ENCODE measurements at places on chromosomes 2 and 18.

DNA sequence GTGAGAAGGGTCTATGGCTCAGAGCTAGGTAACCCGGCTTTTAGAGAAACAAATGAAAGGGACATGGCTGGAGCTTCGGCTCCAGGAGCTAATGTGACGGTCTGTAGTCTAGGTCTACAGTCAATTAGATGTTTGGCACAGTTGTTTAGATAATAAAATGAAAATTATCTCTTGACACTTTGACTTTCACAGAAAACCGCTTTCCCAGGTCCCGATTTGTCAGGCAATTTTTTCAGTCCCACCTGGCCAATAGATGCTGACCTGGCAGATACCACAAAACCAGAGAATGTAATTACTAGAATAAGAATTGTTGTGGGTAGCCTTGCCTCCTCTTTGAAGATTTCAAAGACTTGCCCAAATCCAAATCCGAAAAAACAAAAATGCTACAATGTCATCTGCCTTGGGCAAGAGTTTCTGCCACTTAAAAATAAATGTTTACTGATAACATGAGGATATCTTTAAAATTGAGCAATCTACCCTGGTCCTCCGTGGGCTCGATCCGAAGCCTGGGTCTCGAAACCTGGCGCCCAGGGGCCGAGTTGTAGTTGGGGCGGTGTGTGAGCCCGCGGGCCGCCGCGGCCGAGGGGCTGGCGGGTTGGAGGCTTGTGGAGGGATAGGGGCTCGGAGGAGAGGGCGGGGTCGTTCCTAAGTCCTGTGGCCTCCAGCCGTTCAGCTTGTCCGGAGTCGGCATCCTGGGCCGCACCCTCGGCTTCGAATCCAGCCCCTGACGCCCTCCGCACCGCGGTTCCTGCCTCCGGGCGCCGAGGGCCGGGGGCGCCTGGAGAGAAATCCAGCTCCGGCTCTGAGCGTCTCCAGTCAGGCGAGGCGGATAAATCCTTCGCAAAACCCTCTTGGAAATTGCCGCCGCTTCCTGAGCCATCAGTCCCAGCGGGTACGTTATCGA is 2.3 kb downstream of the EMX1 start:
- no peak for DNase-seq

DNA sequence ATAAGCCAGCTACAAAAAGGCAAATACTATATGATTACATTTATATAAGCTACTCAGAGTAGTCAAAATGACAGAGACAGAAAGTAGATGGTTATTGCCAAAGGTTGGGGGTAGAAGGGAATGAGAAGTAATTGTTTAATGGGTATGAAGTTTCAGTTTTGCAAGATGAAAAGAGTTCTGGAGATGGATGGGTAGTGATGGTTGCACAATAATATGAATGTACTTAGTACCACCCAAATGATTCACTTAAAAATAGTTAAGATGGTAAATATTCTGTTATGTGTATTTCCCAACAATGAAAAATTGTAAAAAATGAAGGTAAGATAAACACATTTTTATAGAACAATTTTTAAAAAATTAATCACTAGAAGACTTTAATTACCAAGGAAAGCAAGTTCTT is 448.4 kb downstream of the ADCYAP1 start:
- no peak for DNase-seq

GRCh38 chr18:25141399-25141798 is 210.6 kb downstream of the ZNF521 start:
- DNase-seq: no peak

GRCh38 chr2:233643128-233643527 is 6.9 kb downstream of the UGT1A10 start:
- DNase-seq: no peak

DNA sequence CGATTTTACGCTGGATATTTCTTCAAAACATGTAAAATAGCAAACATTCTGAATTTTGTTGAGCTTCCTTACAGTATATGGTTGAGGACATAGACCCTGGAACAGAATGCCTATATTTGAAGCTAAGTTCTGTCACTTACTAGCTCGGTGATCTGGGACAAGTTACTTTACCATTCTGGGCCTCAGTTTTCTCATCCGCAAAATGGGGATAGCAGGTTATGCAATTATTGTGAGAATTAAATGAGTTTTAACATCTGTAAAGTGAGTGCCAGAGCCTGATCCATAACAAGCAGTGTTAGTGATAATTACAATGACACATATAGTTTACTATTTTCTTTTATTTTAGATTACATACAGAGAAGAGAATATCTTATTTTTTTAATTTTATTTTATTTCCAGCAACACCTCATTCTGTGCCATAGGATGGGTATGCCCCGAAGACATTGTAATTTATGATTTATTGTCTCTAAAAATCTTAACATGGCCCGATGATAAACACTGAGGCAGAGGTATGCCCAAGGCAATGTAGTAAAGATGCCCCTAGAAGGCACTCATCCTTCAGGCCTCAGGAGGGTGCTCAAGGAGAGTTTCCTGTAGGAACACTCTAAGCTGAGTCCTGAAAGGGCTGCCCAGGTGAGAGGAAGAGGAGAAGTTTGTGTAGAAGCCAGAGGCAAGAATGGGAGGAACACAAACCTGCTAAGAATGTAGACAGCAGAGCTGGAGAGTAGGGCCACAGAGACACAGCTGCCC is 250.9 kb downstream of the BCL11A start:
- DNase-seq: no peak

DNA sequence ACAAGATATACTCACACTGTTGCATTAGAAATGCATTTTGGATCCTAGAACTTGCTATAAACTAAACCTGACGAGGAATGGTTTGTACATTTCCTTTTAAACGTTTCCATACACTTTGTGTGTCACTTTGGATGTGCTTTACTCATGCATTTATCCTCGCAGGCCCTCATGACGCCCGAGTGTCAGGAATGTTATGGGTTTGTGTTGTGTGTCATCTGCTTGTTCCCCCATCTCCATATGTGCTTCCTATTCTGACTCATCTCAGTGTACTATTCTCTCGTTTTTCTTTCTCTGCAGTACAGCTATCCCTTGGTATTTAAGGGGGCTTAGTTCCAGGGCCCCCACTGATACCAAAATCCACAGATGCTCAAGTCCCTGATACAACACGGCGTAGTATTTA is 121.5 kb upstream of the RASGRP3 start:
- DNase-seq: no peak

DNA sequence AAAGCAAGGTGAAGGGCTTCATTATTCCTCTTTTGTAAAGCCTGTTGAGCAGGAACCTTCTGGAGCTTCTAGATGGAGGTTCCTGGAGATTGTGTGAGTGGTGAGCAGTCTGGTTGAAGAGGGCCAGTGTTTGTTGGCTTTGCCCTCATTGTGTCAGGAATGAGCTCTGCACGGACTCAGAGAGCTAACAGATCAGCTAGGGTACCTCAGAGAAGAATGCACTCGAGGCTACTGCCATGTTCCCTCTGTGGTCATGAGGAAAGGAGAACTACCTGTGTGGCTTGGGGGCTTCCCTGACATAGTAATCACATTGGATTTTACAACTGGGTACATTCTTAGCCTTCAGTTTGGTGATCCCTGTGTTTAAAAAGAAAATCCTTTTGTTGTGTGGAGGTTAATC is 46.6 kb downstream of the SPTBN1 start:
- no peak for DNase-seq

GRCh38 chr2:85527787-85528186 is 11.2 kb upstream of the MAT2A start:
- DNase-seq: no peak

DNA sequence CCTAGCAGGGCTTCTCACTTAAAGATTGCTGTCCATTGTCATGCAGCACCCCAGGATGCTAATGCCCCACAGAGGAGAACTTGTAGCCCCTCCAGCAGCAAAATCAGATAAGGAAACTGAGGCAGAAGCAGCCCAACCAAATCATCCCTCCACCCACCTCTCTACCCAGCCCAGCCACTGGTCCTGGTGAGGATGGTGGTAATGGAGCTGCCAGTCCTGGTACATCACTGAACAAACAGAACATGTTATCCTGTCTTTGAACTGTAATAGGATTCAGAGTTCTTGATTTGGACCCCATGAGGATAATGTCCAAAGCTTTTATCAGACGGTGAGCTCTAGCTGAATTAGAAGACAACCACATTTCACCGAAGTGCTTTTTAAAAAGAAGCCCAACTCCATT is 113.2 kb downstream of the MRO start:
- DNase-seq: no peak

GRCh38 chr2:209316141-209316540 is 107.7 kb upstream of the MAP2 start:
- no peak for DNase-seq

DNA sequence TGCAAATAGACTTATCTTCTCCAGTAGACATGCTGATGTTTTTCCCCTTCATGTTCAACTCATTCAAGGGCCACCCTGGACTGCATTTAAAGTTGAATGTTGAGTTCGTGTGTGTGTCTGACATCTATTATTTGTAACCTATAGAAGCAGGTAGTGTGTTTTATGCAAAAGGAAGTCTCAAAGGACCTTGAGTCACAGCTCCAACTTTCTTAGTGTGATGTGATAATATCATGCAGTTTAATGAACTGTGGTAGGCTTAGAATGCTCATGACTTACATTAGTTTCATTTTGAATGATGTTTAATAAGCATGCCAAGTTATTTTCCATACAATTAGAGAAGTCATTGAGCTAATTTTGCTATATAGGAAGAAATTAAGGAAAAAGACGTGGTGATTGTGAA is 67.9 kb downstream of the CERS6 start:
- DNase-seq: no peak

GRCh38 chr2:99275882-99276281 is 20.4 kb upstream of the LYG2 start:
- no peak for DNase-seq

DNA sequence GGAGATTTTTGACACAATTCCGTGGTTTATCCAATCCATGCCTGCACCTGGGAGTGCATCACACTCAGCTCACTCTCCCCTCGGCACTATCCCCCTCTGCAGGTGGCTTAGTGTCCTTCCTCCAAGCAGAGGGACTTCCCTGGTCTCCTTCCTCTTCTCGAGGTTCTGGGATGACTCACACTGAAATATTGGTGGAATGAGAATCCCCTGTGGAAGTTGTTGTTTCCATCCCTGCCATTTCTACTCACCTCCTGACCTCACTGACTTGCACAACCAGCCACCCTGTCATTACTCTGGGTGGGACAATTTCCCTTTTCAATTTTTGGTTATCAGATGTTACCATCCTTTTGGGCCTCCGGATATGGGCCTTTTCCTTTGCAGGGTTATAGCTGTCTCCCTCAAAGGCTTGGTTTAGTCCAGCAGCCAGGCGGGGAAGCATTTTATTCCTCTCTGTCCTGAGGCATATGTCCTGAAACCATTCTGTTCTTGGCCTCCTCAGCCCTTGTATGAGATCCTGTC is 59.9 kb downstream of the PTPRM start:
- no peak for DNase-seq

DNA sequence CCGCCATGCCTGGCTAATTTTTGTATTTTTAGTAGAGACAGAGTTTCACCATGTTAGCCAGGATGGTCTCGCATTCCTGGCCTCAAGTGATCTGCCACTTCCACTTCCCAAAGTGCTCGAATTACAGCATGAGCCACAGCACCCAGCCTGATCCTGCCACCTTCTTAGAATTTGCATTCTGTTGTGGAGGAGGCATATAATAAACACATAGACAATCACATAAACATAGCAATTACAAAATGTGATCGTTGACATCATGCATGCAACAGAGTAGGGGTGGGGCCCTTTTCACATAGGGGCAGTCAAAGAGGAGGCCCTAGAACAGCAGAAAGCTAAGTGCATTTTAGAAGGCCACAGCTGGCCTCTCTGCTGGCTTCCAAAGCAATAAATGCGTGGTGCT is 39.9 kb upstream of the TSPYL6 start:
- DNase-seq: no peak

- DNase-seq: no peak
These were observed 228.2 kb downstream of the HAUS1 start for GRCh38 chr18:46332286-46332801.

DNA sequence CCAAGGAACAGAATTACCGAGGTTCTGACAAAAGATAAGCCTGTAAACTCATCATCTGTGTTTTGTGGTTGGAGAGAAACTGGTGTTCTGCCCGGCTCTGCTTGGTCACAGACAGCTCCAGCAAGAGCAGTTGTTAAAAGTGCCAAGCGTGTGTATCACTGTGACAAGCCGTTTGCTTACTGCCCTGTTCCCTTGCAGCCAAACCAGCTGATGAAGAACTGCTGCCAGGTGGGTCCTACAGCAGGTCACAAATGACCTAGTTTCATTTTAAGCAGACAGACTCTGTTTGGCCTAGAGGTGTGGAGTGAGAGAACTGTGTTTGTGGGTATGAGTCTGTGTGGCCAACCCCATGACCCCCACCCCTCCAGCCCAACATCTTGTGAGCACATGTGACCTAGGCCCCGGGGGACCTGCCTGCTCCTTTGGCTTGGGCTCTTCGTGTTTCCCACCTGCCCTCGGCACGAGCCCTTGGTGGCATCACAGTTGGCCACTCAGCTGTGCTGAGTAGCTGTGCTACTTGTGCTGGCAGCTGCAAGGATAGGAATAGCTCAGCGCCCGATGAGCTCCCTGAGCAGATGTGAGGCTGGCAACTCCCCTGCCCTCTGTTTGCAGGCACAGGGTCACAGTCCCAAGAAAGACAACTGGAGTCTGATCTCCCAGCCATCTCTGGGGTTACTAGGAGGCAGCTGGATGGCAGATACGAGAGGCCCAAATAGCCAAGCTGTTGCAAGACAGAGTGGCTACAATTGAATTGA is 9.7 kb downstream of the OXER1 start:
- DNase-seq: no peak

- DNase-seq: no peak
These were observed 46.8 kb upstream of the FAM98A start for GRCh38 chr2:33645861-33646260.

- DNase-seq: no peak
These were observed 172.3 kb downstream of the PID1 start for GRCh38 chr2:229098801-229099200.

- no peak for DNase-seq
These were observed 44.8 kb upstream of the CAVIN2 start for GRCh38 chr2:191891656-191892055.

- DNase-seq: no peak
These were observed 208.6 kb upstream of the HAAO start for GRCh38 chr2:43001055-43001378.

GRCh38 chr2:19235308-19235707 is 123.1 kb downstream of the OSR1 start:
- DNase-seq: no peak

DNA sequence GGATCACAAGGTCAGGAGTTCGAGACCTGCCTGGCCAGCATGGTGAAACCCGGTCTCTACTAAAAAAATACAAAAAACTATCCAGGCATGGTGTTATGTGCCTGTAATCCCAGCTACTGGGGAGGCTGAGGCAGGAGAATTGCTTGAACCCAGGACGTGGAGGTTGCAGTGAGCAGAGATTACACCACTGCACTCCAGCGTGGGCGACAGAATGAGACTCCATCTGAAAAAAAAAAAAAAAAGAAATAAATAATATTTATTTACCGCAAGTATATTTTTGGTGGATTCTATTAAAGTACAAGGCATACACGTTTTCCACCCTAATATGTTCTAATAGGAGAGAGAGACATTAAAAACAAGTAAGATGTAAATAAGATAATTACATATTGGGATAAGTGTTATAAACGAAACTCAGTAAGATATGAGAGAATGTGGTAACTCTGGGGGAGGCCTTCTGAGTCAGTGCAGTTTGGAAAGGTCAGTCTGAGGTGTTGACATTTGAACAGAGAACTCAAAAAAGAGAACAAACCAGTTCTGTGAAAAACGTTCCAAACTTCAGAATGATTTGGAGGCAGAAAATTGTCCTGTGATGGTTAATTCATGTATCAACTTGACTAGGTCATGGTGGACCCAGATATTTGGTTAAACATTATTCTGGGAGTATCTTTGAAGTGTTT is 8.8 kb upstream of the POLI start:
- no peak for DNase-seq

- no peak for DNase-seq
These were observed 85.4 kb upstream of the TMEM18 start for GRCh38 chr2:762646-763045.

GRCh38 chr2:108377815-108378630 is at the start of gene SULT1C4:
SULT1C4 (plus strand) TSS chr2:108377954; CDS start chr2:108378338, 384 bp downstream.
- DNase-seq: no peak
